LoVo (cell line): ENCODE measurements at places on chromosomes 6 and 20.

DNA sequence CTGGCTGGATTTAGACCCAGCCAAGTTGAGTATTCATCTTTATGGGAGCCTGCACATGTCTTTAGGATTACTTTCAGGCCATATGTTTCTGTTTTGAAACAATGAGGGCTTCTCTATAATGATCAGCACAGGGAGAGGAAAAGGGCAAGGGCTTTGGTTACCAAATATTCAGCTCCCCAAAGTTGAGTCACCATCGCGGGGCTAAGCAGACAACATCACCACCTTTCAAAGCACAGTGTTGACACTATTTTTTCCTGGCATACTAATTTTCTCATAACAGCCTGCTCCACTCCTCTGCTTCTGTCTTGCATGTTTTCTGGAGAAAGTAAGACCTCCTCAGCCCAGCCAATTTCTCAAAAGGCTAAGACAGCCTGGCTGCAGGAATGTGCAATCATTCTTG lies 4.9 kb downstream of the SCML4 start:
- DNase-seq, result no peak

DNA sequence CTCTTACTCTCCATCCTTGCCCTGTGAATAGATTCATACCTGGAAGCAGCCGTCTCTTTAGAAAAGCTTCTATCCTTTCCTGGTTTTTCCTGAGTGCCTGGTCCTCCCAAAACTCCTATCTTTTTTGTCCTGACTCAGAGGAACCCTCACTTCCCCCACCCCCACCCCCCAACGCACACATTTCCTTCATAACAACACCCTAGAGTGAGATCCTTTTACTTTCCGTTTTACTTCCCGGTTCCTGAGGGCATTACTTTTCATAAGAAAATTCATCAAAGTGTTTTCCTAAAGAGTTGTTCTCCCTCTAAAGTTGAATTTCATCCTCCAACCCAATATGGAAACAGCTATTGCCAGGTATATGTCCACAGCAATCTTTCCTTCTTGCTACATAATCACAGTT lies 327.0 kb downstream of the NRN1 start:
- no peak for DNase-seq

DNA sequence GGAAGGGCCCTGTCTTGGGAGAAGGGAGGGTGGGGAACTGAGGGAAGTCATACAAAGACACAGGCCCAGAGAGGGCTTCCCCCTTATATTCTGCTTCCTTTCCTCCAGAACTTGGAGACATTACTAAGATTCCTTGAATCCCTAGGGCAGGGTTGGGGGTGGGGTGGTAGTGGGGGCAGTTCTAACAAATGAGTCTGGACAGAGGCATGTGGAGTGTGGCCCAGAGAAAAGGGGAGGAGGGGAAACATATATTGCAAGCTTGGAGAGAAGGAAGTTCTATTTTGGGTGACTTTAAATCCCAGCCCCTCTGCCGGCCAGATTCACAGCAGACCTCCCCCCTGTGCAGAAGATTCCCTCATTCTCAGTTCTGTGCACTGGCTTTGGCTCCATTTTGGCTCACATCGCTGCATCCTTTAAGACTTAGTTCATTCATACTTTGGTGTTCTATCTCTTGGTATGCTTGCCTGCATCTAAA lies 43.7 kb downstream of the DAAM2 start:
- DNase-seq, result no peak

GRCh38 chr20:2379511-2380229 lies 1.0 kb upstream of the TGM6 start:
- DNase-seq, result no peak

- DNase-seq, result no peak
Observed at GRCh38 chr6:53358440-53359094, 9.8 kb upstream of the ELOVL5 start.

DNA sequence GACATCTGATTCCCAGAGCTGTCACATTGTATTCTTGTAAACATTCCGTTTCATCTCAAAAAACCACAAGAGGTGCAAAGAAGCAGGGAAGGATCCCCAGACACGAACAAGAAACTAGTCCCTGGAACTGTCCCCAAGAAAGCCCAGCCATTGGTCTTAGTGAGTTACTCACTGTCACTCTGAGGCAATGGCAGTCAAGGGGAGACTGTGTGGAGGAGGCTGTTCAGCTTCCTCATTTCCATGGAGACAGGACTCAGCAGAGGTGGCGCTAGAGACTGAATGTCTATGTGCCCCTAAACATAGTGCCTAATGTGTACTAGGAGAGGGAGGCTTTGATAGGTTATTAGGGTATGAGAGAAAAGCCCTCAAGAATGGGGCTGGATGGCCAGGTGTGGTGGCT lies 11.1 kb downstream of the ULBP1 start:
- no peak for DNase-seq

DNA sequence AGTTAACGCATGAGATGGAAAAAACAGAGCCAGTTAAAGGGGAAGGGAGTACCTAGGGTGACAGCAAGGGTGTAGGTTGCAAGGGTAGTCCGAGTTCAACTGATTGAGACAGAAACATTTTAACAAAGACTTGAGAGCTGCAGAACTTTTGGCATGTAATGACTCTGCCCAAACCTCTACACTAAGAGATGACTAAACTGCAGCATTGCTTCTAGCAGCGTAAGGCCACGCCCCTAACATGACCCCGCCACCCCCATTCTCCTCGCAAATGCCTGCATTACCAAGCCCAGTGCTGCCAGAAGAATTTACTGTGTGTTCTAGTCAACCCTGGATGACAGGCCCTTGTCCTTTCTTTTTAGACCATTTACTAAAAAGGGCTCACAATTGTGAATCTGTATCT lies 6.3 kb upstream of the HINT3 start:
- DNase-seq, result no peak

GRCh38 chr20:55569084-55569483 lies 436.2 kb downstream of the CBLN4 start:
- no peak for DNase-seq

- no peak for DNase-seq
Observed at GRCh38 chr6:16391451-16391912, 153.1 kb downstream of the GMPR start.

GRCh38 chr6:3984494-3984893 lies 94.4 kb downstream of the FAM217A start:
- no peak for DNase-seq

DNA sequence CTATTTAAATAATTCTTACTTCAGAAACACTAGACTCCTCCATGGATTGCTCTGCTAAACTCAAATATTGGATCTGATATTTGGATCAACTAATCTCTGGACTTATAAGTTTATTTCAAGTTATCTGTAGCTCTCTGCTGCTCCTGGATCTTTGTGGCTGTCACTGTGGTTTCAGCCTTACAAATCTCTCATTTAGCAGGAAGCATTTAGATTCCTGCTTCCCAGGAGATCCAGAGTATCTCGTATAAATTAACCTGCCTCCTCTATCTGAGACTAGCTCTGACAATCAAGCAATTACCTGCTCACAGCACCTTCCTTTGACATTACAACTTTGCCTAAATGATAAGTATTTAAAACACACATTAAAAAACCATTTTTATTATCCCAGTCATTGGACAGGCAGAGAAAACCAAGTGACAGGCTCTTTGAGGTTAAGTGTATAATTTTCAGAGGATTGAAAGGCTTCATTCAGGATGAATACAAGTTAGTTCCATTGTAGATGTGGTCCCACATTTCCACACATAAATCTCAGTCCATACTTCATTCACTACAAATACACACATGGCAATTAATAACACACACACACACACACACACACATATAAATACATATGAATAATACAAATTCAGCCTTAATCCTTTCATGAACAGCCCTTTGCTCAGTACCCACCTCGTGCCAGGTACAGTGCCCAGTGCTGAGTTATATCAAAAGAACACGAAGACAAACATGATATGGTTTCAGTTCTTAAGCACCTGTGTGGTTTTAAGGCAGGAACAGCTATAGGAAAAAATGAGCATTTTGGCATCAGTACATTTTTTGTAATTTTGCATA lies 55.5 kb upstream of the PLCB1 start:
- DNase-seq, result no peak

DNA sequence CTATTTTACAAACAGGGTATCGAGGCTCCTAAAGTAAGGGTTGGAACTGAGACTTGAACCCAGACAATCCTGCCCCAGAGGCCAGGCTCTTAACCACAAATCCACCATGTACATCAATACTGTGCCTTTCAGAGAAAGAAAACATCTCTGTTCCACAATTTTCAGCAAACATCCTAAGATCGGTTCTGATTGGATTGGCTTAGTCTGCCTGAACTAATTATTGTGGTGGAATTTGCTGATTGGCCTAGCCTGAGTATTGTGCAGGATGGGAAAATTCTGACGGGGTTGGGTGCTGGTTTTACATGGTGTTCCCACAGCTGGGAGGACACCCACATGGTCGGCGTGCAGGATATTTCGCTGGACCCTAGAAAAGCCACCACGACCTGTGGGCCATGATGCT lies at the start of gene CLPSL1:
TSS of gene CLPSL1 (plus strand) at position 301 of the 400 bp plus-strand sequence. CDS start at position 393, 92 bp downstream.
- no peak for DNase-seq

- DNase-seq, result no peak
Observed at GRCh38 chr6:13979284-13980171, 54.8 kb downstream of the RNF182 start.

DNA sequence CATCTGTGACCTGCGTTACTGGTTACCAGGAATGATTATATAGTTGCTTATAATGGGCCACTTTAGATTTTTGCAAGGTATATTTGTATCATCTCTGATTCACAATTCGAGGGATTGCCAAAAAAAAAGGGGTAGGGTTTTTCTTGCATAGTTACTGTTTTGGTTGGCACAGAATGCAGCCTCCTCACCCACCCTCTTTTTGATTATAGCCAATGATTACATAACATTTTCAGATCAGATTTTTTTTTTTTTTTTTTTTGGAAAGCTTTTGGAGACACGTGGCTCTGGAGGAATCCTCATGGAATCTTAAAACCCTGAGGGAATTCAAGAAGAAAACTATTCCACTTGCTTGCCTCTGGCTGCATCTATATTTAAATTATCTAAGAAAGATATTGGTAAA lies 53.7 kb downstream of the UST start:
- no peak for DNase-seq

DNA sequence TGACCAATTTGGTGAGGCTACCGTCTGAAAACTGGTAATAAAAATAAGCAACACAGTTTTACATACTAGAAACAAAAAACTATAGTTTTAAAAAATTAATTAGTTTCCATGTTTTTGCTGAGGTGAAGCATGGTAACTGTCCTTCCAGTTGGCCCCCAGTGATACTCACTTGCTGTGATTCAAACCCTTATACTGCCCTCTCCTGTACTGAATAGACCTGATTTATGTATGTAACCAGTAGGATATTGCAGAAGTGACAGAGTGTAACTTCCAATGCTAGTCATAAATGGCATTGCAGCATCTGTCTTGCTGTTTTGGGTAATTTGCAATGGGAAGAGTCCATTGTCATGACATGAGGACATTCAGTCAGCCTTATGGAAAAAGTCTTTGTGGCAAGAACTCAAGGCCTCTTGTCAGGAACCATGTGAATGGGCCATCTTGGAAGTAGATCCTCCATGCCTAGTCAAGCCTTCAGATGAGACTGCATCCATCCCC lies 8.9 kb upstream of the CHD6 start:
- DNase-seq, result no peak
